ENCODE measurements at places on chromosomes 1 and 21.

- DNase-seq: no peak
These were observed 199.4 kb upstream of the PTGFR start for GRCh38 chr1:78291418-78291817.

GRCh38 chr1:3369446-3370076 is 84.9 kb upstream of the ARHGEF16 start:
- DNase-seq: no peak

DNA sequence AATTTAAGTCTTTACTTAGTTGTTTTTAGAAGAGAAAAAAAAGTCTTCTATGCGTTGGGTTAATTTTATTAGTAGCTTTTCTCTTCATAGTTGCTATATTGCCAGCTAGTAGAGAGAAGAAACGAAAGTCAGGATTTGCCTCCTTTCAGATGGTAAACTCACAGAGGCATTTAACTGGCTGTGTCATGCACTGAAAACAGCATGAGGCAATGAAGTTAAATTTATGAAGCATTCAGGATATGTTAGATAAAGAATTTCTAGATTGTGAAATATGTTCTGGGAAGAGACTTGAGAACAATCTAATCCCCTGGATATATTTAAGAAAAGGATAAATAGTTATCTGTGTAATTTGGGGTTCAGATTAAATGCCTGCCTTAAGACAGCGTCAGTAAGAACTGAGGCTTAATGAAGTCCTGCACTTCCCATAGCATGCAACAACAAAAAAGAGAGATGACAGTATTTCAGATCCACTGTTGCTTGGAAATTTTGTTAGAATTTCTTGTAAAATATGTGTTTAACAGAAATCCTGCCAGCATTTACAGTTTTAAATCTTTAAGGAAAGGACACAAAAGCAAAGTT is 1.7 kb downstream of the ANGPTL1 start:
- DNase-seq: no peak

- peak; percentile 84 for DNase-seq
These were observed at the start of gene UBQLN4 for GRCh38 chr1:156053768-156054499. UBQLN4 (minus strand) TSS chr1:156053798; CDS start chr1:156053701, 97 bp downstream.

GRCh38 chr1:193104907-193105820 is at the start of gene GLRX2:
GLRX2 (minus strand) TSS chr1:193105414; CDS start chr1:193105382, 32 bp downstream.
- peak; percentile 45 for DNase-seq

- DNase-seq: no peak
These were observed 230.3 kb downstream of the GRIK3 start for GRCh38 chr1:36803868-36804570.

GRCh38 chr1:43267291-43267805 is 2.4 kb upstream of the TMEM125 start:
- DNase-seq: no peak
